ENCODE measurements at places on chromosomes 2 and 18.

DNA sequence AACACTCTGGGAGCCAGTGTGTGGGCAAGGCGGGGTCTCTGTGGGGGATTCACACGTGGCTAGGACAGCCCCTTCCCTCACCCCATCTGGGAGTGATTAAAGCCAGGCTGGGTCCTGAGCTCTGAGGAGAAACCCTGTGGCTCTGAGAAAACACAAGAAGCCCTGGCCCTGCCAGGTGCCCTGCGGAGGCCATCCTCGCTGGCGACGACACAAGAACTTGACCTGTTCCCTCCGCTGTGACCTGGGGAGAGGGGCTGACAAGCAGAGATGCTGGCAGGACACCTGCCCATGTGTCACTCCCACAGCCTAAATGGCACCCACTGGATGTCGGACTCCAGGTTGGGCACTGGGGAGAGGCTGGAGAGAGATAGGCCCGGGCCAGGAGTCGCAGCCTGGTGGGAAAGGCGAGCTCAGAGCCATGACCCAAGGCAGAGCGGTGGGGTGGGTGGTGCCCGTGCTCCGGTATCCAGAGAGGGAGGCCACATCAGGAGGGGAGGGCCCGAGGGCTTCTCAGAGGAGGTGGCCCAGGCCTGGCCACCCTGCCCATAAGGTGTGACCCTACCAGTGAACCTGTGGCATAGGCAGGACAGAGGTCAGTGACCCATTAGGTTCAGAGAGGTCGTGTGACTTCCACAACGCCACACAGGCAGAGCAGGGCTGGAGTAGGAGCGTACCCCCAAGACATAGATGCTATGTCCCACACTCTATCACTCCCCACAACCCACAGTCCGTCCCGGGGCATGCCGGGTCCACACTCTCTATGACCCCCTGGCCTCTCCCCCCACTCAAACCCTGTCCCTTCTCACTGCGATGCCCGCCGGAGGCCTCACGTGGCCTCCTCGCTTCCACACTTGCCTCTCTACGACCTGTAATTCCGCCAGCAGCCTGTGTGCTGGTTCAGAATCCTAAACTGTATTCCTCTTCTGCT lies 59.4 kb upstream of the HPCAL1 start:
- no peak for DNase-seq

DNA sequence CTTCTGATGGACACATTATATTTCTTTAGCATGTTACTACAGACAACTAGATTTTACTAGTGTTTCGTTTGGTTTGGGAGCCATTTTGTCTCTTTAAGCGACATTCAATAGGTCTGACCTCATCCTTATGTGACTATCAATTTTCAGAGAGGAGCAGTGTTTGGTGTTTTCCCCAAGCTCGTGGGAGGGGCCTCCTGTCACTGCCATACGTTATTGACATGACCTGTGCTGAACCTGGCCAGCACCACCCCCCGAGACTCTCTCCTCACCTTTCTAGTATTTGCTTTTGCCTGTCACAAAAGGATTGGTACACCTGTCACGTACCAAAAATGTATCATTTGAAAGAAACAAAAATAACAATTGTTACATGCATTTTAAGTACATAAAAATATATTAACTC lies 69.3 kb downstream of the PSMG2 start:
- no peak for DNase-seq

GRCh38 chr2:9145752-9146430 lies 60.7 kb upstream of the ASAP2 start:
- no peak for DNase-seq

DNA sequence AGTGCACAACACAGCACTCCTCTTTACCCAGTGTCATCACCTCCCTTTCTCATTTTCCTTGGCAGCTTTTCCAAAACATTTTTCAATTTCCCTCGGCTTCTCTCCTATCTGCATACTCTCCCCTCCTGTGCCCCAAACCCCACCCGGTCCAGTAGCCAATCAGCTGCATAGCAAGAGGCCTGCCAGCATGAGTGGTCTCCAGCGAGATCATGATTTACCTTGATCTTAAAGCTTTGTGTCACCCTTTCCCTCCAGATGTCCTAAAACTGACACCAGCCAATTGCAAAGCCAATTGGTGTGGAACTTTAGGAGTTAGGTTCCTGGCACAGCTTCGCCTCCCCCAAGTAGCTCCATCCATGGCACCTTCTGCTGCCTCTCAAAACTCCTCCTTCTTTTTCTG lies 45.2 kb upstream of the SH3RF3 start:
- DNase-seq: no peak

GRCh38 chr2:148935791-148936190 lies 60.8 kb downstream of the KIF5C start:
- no peak for DNase-seq

- no peak for DNase-seq
These were observed 14.0 kb upstream of the ITSN2 start for GRCh38 chr2:24374301-24374700.

DNA sequence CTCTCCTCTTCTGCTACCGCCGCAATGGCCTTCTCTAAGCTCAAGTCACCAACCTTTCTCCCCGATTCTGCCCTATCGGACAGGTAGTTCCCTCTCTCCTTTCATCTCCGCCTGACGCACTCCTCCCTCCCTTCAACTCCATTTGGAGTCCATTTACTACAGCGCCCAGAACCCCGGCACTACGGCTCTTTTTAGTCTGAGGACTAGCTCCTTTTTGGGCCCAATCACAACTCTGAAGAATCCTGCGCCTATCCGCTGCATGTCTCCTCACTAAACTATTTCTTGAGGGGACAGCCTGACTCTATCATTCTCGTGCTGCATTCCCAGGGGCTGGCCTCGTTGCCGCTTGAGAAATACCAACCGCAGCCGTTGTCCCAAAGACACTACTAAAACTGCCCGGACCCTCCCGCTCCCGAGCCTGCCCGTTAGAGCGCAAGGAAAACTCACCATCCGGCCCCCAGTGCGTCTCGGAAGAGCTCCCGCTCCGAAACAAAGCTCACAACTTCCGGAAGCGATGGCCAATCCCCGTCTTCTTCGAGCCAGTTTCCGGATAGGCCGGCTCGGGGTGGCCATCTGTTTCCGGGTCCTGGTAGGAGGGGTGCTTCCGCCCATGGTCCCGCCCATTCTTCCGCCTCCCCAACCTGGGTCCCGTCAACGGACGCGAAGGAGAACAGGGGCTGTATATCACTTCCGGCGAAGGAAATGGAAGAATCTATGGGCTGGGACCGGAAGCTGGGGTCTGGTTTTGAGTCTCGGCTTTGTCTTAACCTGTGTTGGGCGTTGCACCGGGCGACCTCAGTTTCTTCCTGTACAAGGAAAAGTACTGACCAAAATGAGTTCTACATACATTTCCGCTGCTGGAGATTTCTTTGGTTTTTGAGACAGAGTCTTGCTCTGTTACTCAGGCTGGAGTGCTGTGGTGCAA lies at the start of gene TPRKB:
Gene TPRKB (minus strand): TSS at position 491 of the 925 bp plus-strand sequence. CDS start 2,776 bp downstream, outside the sequence.
- DNase-seq: peak; percentile 84

GRCh38 chr2:26717362-26717761 lies 24.8 kb downstream of the KCNK3 start:
- no peak for DNase-seq

DNA sequence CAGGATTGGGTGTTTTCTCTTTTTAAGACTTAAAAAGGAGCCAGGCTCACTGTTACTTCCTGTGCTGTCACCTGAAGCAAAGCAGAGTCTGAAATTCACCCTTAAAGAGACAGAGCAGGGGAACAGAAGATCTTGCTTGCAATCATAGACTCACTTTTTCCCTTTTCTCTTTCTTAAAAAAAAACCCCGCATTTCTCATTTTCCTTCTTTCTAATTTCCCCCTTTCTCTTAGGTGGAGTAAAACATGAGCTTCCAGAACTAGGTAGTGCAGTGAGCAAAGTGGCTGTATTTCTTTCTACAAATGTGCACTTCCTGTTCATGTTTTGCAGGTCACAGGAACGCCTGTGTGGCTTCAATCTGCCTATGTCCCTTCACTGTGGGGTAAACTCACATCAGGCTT lies 381.2 kb downstream of the LPIN1 start:
- DNase-seq: no peak

DNA sequence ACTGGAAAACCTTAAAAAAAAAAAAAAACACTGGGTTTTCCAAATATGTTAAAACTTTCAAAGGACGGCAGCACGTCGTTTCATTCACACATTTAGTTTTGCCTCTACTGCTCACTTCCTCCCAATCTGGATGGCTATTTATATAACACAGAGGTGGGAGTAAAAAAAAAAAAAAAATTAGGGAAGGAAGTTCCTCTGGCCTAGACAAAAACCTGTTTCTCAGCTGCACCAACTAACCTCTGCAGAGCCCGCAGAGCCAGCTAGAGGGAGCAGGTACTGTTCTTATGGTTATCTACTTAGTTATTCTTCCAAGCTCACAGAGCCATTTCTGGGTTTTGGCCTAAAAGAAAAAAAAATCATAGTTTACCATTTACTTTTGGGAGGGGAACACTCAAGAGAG lies 28.1 kb downstream of the SLC1A4 start:
- no peak for DNase-seq

- DNase-seq: peak; percentile 97
These were observed 19.6 kb upstream of the SERPINB11 start for GRCh38 chr18:63683152-63683551.

GRCh38 chr2:77086051-77086450 lies 436.1 kb downstream of the LRRTM4 start:
- DNase-seq: no peak

DNA sequence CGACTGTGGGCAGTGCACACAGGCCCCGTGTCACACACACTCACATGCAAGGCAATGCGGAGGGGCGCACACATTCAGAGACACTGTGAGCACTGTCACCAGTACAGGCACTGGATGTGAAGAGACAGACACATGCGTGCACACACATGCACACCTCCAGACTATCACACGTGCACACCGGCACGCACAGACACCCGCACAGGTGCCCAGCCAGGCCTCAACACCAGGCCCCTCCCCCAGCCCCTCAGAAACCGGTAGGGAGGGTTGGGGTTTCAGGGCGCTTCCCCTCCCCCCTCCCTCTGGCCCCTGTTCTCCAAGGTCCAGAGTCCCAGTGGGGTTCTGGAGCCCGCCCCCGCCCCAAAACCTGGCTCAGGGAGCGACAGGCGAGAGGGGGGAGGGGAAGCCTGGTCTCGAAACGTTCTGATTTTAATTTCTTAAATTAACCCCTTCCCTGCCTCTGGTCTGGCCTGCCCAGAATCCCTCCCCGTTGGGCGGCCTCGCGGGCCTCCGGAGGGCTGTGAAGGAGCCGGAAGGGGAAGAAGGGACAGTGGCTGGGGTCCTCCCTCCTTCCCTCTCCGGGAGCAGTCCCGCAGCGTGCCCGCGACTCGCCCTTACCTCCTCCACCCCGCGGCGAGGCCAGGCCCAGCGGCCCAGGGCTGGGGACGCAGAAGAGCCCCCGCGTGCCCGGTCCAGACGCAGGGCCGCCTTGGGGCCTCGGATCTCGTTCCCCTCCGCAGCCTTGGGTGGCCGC lies 558 bp downstream of the FBXO41 start:
- DNase-seq: no peak

DNA sequence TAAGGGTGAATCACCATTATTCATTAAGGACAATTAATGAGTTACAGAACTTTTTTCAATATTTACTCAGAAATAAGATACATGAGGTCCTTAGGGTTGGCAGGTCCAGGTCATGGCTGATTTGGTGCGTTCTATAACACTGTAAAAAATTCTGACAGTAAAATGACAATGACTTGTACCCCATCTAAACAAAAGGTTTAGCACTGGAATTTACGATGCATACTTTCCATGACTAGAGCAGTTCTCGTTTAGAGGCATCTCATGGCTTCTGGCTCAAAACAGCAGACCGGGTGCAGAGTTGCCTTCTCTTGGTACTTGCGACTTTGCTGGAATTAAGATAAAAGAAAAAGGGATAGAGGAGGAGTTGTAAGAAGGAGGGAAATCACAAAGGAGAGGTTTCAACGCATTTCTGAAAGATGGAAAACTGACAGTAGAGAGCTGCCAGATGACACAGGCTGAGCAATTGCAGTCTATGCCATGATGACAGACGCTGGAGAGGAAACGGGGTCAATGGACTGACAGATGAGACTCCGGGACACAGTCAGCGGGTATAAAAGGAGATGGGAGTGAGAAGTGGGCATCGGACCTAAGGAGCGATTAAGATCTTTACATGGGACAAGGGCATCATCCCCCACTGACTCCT lies 4.1 kb upstream of the CYS1 start:
- no peak for DNase-seq

- DNase-seq: no peak
These were observed 1727.9 kb upstream of the SLC39A10 start for GRCh38 chr2:193929131-193929530.

GRCh38 chr18:48019557-48020325 lies 89.3 kb upstream of the SMAD2 start:
- DNase-seq: no peak

GRCh38 chr2:102224824-102225739 lies 38.3 kb downstream of the IL1RL2 start:
- DNase-seq: no peak

- DNase-seq: no peak
These were observed 14.3 kb upstream of the PER2 start for GRCh38 chr2:238302751-238303150.

- DNase-seq: no peak
These were observed 208.1 kb upstream of the RND3 start for GRCh38 chr2:150695451-150696135.

DNA sequence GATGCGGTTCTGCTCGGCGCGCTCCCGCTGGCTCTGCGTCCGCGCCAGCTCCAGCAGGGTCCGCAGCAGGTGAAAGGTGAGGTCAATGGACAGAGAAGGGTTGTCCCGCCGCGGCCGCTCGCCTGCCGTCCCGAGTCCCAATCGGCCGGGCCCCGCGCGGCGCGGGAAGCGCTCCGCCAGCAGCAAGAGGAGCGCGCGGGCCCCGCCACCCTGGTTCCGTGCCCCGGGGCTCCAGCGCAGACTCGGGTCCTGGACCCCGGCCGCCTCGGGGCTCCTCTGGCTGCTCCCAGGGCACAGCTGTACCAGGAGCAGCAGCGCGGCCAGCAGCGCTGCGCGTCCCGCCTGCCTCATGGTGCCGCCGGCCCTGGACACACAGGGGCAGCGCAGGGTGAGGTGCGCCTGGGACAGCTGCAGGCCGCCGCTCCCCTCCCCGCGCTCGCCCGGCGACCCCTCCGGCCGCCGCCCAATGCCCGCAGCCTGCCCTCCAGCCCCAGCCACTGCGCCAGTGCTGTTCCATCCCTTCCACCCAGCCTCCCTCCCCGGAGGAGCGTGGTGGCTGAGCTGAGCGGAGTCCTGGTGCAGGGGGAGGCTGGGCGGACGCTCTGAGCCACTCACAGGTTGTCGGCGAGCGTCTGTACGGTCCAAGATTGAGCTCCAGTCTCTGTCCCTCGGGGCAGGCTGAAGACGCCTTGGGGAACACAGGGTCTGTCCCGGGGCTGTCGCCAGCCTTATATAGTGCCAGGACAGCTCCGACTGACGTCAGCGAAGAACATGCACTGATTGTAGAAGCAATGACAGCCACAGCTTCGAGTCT lies 493 bp downstream of the UCN start:
- no peak for DNase-seq

- no peak for DNase-seq
These were observed 148.5 kb downstream of the TXNL1 start for GRCh38 chr18:56489893-56490292.
